NCI-H1436 (cell line): ENCODE measurements at places on chromosomes 2 and 18.

DNA sequence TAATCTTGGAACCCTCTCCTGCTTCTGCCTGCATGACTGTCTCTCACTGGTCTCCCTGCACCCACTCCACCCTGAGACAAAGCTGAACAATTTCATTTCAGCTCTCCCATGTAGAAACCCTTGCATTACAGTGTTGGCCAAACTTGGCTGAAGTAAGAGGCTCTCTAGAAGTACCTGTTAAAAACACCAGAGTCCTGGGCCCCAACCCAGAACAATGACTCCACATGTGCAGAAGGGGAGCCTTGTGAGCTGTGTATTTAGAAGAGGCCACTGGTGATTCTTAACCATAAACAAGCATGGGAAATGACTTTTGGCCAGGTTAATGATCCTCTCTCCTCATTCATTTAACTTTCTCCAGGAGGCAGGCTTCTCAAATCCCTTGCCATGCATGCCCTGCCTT lies 254.8 kb downstream of the SETBP1 start:
- no peak for DNase-seq

DNA sequence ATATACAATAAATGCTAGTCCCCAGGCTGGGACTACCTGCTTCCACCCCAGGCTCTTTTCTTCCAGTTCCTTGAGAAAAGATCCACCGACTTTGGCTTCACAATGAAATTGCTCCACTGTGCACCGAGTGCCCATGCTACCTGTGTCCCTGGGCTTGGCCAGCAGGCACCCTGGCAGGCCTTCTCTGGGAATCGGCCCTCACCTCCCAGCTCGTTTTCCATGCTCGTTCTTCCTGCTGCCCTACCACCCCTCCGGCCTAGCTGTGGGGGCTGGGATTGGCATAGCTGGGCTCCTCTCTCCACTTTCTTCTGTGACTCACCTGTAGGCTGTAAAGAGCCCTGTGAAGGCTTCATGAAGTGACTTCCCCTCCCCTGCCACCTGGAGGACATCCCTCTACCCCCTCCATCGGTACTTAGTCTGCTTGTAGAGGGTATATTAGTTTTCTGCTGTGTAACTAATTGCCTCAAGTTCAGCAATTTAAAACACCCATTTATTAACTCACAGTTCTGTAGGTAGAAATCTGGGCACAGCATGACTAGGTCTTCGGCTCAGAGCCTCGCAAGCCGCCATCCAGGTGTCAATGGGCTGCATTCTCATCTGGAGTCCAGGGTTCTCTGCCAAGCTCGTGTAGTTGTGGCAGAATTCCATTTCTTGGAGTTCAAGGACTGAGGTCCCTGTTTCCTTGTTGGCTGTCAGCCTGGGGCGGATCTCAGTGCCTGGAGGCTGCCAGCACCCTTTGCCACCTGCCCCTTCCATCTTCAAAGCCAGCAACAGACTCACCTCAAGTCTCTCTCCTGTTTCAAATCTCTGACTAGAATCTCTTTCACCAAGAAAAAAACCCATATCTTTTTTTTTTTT lies 57.6 kb downstream of the DPYSL5 start:
- no peak for DNase-seq

- DNase-seq = no peak
These were observed 1238.0 kb upstream of the NRXN1 start for GRCh38 chr2:52269696-52270485.

DNA sequence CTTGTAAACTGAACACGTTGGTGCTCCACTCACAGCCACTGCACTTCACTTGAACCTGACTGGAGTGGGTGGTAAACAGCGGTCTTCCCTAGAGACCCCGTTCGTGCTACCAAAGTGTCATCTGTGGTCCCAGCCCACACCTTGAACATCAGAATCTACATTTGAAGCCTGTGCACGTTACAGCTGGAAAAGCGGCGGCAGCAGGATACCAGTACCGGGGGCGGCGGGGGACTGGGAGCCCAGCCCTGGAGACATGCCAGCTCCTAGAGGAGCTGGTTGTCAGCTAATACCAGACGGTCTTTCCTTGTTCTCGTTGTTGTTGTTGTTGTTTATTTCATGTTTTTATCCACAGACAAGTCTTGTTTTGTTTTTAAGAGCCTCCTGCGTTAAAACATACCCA lies 156.7 kb downstream of the WDSUB1 start:
- DNase-seq = peak; percentile 17

DNA sequence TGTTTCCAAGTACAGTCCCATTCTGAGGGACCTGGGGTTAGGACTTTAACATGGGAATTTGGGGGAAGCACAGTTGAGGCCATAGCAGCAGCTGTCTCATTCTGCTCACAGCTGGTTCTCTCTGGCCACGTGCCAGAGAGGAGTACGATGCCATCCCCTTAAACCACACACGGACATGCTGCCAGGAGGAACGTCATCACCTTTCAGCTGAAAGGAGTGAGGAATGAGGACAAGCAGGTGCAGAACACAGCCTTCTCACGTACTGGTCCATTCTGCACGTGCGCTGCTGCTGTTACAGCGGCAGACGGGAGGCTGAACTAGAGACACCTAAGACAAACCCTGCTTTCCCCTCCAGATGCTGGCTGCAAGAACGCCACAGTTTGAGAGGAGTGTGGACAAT lies 33.5 kb downstream of the ODC1 start:
- no peak for DNase-seq

- peak; percentile 50 for DNase-seq
These were observed 314.5 kb upstream of the RGPD4 start for GRCh38 chr2:107511970-107512789.
